CD4-positive, alpha-beta T cell treated with Interleukin-21 for 1 hour (primary cell): ENCODE measurements at places on chromosomes 16 and 17.
A peak's percentile ranks its signal among the peaks of the same experiment; 100 is the strongest.

GRCh38 chr17:67358612-67359011 lies 7.8 kb downstream of the PSMD12 start:
- DNase-seq = no peak

- no peak for DNase-seq
Observed at GRCh38 chr17:35064516-35065215, 1.2 kb upstream of the RFFL start.

GRCh38 chr17:81821603-81822311 lies 11.3 kb downstream of the MCRIP1 start:
- DNase-seq = no peak

- no peak for DNase-seq
Observed at GRCh38 chr16:3655030-3655395, 522 bp downstream of the DNASE1 start.

GRCh38 chr17:80064696-80065095 lies 28.3 kb downstream of the CCDC40 start:
- no peak for DNase-seq

GRCh38 chr16:87447323-87447722 lies 45.5 kb downstream of the ZCCHC14 start:
- DNase-seq = no peak

DNA sequence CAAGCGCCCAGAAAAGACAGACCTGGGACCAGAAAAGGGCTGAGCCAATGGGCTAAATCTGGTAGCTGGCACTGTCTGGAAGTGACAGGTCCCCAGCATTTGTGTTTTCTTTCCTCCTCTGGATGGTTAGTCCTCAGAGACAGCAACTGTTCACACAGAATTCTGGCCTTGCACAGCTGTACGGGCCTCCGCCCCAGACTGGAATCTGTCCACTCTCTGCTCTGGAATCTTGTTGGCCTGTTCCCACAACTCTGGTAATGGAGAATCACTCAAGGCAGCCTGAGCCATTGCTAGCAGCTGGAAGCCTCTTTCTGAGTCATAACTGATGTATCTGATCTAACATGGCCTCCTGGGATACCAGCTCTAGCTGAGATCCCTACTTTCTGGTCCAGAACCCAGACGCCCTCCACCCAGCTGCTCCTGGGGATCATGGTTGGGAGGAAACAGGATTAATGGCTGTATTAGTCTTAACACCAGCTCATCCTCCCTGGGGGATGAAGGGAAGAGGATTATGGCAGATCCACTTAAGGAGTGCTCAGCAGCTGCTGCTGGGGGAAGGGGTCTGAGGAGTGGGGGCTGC lies 9.1 kb downstream of the ZNF668 start:
- no peak for DNase-seq

DNA sequence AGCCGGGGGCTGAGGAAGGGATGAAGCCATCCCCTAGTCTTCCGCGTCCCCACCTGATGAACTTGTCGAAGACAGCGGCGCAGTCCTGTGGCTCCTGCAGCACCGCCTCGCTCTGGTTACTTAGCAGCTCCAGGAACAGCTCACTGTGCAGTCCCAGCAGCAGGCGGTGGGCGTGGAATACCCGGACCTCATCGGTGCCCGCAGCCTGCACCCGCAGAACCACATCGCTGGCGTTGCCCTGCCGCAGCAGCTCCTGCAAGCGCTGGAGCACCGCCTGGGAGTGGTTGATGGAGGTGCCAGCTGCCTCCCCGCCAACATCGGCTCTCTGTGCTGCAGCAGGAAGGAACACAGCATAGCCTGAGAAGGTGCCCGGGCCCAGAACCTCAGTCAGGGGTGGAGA lies 1.8 kb downstream of the BTBD17 start:
- DNase-seq = no peak

DNA sequence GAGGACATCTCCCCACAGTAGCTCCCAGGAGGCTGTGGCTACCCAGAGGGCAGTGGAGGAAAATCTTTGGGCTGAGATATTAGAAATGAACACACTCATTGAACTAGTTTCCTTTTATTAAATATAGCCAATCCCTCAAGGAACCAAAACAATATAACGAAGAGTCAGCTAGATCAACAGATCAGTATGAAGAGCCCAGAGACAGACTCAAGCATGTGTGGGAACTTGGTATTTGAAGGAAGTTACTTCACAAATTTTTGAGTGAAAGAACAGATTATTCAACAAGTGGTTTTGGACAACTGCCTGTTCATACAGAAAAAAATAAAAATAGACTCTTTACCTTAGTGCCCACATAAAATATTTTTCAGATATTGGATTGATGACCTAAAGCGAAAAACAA lies 183.6 kb upstream of the PMFBP1 start:
- no peak for DNase-seq

- no peak for DNase-seq
Observed at GRCh38 chr16:86865851-86866662, 287.7 kb downstream of the FOXL1 start.

DNA sequence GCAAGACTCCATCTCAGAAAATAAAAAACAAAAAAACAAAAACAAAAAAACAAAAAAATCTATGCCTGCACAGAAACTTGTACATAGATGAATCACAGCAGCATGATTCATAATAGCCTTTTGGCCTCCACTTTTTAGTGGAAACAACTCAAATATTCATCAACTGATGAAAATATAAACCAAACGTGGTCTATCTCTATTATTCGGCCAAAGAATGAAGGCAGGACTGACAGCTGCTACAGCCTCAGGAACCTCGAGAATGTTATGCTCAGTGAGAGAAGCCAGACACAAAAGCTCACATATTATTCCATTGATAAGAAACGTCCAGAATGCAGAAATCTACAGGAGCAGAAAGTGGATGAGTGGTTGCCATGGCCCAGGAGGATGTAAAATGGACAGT lies 19.8 kb downstream of the PPL start:
- DNase-seq = no peak

DNA sequence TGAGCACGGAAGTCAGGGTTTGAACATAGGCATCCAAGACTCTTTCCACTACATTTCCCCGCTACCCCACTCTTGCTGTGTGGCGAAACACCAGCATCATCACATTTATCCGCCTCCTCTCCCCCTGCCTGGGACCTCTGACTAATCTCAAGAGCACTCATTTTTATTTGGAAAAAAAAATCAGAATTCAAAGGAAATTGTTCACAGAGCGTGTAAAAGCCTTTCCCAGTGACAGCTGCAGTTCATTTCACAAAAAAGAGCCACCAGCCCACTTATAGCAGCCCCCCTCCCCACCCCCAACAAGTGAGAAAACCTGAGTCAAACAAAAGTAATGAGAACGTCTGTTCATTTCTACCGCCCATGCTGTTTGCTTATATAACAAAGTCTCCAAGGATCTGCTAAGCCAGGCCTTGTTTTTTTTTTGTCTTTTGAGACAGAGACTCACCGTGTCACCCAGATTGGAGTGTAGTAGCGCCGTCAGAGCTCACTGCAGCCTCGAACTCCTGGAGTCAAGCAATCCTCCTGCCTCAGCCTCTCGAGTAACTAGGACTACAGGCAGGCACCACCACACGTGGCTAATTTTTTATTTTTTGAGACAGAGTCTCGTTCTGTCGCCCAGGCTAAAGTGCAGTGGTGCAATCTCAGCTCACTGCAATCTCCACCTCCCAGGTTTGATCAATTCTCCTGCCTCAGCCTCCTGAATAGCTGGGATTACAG lies 48.3 kb upstream of the HAPSTR1 start:
- DNase-seq = no peak

DNA sequence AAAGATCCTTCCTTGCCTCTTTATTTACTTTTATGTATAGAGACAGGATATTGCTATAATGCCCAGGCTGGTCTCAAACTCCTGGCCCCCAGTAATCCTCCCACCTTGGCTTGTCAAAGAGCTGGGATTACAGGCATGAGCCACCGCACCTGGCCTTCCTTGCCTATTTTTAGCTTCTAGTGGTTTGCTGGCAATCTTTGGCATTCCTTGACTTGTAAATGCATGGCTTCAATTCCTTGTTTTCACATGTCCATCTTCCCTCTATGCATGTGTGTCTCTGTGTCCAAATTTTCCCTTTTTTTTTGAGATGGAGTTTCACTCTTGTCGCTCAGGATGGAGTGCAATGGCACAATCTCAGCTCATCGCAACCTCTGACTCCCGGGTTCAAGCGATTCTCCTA lies 22.5 kb downstream of the HEXIM2 start:
- no peak for DNase-seq

DNA sequence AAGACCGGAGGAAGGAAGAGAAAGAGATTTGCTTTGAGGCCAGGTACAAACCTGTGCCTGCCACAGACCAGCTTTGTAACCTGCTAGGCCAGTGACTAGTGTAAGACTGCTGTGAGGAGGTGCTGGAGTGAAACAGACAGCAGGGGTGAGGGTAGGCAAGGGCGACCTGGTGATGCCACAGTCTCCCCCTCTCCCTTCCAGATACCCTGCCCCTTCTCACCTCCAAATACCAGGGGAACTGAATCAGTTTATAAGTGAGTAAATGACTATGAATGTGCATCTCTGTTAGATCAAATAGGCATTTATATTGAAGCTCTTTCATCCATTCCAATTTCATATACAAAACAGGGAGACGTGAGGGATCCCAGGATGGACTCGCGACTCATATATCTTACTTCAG lies 9.4 kb downstream of the SEC14L1 start:
- no peak for DNase-seq

DNA sequence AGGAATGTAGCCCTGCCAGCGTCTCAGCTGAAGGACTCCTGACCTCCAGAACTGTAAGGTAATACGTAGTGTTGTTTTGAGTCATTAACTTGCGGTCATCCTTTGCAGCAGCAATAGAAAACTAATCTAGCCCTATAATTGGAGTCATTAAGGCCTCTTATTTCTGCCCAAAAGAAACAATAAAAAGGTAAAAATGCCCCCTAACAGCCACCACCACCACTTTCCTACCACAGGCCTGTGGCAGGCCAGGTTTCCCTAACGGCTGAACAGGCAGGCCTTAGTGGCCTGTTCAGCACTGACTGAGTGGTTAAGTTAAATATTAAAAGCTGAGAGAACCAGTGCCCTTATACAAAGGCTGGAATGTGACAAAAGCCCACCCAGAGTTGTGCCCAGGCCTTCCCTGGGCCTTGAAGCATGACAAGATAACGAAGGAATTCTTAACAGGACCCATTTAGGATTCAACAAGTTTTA lies 286.5 kb upstream of the ERCC4 start:
- no peak for DNase-seq

DNA sequence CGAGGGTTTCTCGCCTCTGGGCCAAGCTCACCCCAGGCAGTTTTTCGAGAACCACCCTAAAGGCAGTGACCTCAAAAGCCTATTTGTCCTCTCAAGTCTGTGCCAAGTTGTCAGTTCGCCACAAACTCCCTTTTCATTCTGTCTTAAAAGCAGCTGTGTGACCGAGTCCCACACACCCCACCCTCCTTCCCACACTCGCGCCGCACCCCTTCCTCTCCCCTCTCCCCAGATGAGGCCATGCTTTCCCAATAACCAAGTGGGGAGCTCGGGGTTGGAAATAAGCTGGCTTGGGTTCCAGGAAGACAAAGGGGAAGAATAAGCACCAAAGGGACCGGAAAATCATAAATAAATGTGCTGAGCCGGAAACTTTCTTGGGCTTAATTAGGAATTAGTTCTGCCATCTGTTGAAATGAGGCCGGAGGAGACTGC lies 36.7 kb downstream of the GRIN2C start:
- no peak for DNase-seq

DNA sequence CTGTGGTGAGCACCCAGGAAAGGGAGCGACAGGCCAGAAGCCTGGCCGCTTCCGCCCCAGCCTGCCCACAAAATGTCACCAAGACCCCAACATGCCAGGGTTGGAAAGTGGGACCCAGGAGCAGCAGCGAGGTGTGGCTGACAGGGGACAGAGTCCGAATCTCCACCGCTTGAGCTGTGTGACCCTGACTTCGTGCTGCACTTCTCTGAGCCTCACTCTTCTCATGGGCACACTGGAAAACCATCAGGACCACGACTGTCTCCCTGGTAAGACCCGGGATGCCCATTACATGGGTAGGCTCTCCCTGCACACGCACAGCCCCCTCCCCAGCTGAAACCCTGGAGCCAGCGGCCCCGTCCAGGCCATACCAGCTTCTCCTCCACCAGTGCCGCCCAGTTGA lies 34.9 kb downstream of the PPL start:
- DNase-seq = no peak

GRCh38 chr16:57611706-57612105 lies 16.7 kb upstream of the ADGRG1 start:
- DNase-seq = no peak

- DNase-seq = no peak
Observed at GRCh38 chr17:17853811-17854447, 17.1 kb upstream of the SREBF1 start.

GRCh38 chr16:31333686-31334649 lies 21.0 kb upstream of the ITGAX start:
- DNase-seq = peak; percentile 50

DNA sequence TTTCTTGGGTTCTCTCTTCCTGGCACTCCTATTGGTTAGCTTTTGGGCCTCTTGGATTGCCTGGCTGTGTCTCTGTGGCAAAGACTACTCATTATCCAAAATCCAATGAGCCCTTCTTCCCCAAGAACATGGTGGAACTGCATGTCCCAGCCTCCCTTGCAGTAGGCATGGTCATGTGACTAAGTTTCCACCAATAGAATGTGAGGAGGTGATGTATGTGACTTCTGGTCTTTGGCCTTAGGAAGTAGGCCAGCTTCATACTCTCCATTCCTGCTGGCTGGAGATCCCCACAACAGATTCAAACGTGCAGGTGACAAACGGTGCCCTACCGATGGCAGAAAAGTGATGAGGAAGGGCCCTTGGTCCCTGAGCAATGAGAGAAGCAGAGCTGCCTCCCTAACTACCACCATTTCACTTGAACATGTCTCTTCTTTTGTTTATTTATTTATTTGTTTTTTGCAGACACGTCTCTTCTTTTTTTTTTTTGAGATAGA lies 17.3 kb upstream of the SPN start:
- DNase-seq = peak; percentile 46

- no peak for DNase-seq
Observed at GRCh38 chr17:5362162-5362811, 57.2 kb downstream of the NUP88 start.

- DNase-seq = no peak
Observed at GRCh38 chr16:55330781-55331647, 7.0 kb downstream of the IRX6 start.

DNA sequence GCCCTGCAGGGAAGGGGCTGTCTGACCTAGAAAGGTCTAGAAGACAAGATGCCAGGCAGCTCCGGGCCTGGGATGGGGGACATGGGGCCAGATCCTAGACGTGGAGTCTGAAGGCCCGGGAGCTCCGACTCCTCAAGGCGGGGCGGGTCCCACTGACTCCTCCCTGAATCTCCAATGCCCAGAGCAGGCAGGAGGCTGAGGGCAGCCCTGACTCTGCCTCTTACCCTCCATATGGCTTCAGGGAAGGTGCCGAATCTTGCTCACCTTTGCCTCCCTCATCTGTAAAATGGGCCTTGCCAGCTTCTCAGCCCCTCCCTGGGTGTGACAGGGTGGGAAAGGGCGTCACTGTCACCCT lies 14.8 kb downstream of the VASN start:
- DNase-seq = no peak

DNA sequence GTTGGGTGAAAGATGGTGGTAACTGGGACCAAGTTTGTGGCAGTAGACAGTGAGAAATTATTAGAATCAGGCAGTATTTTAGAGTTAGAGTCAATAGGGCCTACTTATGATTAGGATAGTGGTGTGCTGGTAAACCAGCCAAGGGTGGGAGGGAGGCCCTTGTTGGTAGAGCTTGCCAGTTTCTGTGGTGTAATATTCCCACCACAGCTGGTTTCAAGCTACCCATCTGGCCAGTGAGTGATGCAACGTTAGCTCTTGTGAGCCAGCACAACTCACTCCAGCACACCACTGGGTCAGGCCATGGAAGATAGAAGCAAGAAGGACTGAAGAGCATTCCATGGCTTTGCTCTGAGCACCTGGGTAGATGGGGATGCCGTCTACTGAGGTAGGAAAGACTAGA lies 34.9 kb downstream of the GNAO1 start:
- DNase-seq = no peak

GRCh38 chr16:47063011-47063724 lies 80.6 kb downstream of the NETO2 start:
- no peak for DNase-seq
